ENCODE measurements at places on chromosomes 5 and 9.

- DNase-seq, result peak; percentile 37
Observed at GRCh38 chr9:19102181-19102630, 498 bp downstream of the HAUS6 start.

DNA sequence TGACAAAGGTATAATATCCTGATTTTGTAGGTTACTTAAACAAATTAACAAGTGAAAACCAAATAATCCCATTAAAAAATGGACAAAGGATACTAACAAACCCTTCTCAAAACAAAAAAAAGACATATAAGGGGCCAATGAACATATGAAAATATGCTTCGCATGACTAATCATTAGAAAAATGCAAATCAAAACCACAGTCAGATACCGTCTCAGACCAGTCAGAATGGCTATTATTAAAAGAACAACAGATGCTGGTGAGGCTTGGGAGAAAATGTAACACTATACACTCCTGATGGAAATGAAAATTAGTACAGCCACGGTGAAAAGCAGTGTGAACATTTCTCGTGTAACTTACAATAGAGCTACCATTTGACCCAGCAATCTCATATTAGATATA, 1542.2 kb upstream of the CDH9 start:
- DNase-seq, result no peak

GRCh38 chr5:179321206-179321987, 23.9 kb downstream of the ADAMTS2 start:
- peak; percentile 17 for DNase-seq

DNA sequence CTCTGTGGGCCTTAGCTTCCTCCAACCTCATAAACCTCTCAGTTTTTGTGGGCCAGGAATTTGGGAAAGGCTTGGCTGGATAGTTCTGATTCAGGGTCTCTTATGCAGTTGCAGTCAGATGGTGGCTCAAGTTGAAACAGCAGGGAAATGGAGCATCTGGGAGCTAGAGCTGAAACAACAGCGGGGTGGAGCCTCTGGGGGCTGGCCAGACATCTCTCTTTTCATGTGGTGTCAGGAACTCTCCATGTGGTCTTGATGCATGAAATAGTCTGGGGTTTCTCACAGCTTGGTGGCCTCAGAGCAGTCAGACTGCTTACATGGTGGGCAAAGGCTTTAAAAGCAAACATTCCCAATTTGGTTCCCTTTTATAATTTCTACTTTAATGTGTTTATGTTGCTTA, 13.5 kb downstream of the ZNF346 start:
- DNase-seq, result no peak

DNA sequence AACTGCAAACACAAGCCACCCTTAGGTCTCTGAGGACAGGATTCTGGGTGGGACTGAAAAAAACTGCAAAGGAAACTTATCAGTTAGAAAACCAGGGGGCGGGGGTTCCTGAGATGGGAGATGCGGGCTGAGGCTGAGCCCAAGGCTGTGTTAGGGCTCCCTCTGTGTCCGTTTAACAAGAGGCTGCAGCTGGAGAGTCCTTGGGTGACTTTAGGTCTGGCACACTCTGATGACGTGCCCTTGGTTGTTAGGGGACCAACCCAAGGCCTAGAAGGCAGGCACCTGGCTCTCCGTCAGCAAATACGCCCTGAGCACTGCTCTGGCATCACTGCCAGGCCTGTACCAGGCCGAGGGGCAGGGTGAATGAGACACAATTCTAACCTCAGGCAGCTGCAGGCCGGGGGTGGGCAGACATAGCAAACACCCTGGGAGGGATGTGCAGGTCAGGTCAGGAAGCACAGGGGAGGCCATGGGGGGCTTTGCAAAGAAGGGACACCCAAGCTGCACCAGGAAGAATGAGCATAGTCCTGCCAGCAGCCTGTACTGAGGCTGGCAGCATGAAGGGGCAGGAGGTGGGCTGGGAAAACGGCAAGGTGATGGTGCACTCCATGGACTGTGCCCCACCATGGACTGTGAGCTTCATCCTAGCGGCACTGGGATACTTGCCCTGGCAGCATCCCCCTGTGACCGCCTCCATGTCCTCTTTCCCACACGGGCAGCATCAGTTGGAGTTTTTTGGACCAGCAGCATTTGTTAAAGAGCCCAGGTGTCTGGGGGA, 137.9 kb downstream of the GABBR2 start:
- no peak for DNase-seq

- no peak for DNase-seq
Observed at GRCh38 chr9:90112788-90113187, 508.0 kb downstream of the GADD45G start.

GRCh38 chr5:3598207-3598606, 2.6 kb downstream of the IRX1 start:
- no peak for DNase-seq

DNA sequence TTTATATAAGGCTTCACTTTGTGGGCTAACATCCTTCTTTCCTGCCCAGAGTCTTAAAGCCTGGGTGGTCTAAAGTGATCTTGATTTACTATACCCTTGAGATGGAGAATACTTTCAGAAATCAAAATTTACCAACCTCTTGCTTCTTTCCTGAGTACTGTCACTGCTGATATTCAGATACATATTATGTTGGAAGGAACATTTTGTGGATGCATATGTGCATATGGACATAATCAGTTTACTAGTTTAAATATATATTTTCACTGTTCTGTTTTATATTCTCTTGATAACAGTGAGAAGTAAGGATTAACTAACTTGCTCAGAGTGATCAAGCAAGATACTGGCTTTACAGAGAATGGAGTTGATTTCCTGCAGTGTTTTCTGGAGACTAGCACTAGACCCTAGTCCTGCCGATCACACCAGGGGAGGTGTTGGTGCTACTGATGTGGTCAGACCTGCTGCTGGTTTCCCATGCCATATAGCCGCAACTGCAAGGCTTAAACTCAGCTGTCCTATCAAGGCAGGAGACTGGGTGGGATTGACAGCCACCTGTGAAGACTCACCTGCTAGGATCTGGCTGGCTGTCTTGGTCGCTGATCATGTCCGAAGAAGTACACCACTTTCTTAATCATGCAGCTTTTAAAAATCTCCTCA, 57.6 kb downstream of the SLF1 start:
- no peak for DNase-seq

- DNase-seq, result no peak
Observed at GRCh38 chr5:142432961-142433360, 108.1 kb upstream of the SPRY4 start.

DNA sequence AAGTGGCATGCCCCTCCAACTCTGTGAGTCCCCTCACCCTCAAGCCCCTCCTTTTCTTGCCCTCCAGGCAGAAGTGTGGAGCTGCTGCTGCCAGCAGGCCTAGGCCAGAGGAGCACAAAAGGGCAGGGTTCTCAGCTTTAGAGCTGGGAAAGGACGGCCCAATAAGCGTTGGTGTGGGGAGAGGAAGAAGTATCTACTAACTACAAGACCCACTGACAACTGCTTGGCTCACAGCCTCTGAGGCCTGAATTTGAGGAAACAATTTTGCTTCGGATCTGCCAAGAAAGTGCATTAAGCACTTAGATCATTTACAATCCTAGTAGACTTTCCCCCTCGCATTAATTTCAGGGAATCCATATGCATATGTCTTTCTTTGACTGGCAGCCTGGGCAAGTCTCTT, 179.4 kb downstream of the SNX18 start:
- DNase-seq, result peak; percentile 78

GRCh38 chr5:67636091-67636490, 439.5 kb upstream of the CD180 start:
- no peak for DNase-seq

GRCh38 chr5:176700239-176700847, 53.1 kb downstream of the TSPAN17 start:
- no peak for DNase-seq

DNA sequence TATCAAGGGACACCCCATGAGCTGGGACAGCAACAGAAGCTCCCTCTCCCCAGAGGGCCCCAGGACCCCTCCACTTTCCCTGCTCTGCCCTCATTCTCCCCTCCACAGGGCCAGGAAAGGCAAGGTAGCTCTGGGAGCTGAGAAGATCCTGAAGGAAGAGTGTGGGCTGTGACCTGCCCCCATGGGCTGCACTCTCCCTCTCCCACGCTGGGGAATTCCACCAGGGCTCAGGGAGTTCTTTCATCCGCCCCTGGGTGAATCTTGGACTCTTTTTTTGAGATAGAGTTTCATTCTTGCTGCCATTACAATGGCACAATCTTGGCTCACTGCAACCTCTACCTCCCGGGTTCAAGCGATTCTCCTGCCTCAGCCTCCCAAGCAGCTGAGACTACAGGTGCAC, 73.8 kb downstream of the C9orf50 start:
- no peak for DNase-seq

DNA sequence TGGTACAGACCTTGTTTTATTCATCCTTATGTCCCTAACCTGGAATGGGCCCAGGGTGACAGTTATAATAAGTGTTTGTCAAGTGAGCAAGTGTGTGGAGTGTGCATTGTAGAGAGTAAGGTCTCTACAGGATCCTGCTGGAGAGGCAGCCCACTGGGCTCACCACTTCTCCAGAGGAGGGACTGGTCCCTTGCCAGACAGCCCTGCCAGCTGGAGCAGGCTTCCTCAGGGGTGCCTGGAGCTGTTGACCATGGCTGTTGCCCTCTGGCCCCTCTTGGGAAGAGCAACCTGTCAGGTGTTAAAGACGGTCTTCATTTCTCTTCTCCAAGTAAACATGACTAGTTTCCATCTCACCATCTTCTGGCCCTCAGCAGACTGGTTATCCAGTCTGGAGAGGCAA, 20.0 kb downstream of the IRF1 start:
- DNase-seq, result peak; percentile 11

DNA sequence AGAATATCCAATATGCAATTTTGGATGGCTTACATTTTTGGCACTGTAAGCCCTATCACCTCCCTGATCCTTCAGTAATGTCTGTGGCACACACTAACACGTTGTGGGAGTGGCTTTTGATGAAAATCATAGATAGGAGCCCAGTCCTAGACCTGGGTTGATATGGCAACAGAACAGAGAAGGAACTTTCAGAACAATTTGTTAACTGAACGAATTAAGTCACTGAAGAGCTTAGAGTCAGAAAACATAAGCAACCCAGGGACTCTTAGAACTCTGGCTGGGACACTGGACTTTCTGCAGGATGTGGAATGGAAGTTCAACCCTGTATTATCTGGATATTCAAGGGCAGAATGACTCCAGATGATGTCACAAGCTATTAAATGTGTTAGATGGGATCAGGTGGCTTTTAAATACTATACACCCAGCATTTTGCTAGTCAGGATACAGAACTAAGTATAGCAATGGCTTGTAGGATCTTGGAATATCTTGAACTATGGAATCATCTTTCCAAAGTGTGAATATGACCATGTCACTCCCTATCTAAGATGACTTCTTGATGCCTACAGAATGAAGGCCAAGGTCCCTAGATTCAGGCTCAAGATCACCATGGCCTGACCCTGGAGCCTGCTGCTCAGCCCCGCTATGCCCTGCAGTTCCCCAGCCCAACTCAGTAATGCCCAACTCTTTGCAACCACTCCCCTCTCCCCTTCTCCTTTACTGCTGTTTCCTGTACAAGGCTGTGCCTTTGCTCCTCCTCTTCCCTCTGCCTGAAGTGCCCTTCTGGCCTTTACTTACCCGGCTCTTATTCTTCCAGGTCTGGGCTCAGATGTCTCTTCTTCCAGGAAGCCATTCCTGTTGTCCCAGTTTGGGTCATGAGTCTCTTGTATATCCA, 42.8 kb downstream of the VLDLR start:
- no peak for DNase-seq

DNA sequence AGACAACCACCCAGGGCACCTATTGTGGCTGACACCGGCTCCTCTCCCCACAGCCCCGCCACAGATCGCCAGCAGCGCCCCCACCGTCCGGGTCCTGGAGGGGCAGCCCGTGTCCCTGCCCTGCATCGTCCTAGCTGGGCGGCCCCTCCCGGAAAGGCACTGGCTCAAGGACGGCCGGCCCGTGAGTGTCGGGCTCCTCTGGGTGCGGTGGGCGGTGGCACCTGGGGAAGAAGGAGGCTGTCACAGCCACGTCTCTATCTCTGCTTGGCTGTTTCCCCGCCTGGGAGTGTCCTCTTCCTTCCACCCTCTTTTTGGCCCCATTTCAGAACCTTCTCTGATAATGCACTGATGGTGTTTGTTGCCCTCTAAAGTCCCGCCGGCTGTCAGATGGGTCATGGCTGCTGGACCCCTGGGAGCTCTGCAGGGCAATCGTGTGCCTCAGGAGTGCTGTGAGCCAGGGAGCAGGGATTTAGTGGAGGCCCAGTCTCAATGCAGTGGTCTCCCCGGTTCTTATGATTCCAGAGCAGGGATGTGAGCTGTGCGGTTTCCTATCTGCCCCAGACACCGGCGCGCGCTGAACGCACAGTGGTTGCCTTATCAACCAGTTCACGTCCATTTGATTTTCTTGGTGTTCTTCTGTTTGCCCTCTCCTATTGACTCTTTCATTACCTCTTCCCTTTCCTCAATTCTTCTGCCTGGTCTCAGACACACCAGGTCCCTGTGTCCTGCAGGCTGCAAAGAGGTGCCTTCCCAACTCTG, 55.3 kb downstream of the HMCN2 start:
- no peak for DNase-seq

GRCh38 chr5:133393776-133394476, 218.4 kb downstream of the FSTL4 start:
- DNase-seq, result no peak

DNA sequence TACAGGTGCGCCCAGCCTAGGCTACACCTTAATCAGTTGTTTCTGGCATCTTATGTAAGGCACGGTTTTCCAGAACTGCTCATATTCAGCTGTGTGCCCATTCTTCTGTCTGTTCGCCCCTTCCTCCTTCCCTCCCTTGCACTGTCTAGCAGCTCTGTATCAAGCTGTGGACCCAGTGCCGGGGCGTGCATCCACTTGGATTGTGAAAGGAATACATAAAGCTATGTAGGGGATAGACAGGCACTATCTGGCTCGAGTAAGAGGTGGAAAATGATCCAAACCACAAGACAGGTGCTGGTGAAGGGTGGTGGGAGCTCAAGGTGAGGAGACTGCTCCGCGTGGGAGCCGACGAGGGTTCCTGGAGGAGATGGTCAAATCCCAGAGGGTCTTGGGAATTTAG, 2.0 kb downstream of the GLIPR2 start:
- DNase-seq, result no peak

- no peak for DNase-seq
Observed at GRCh38 chr9:6566409-6567139, 79.0 kb downstream of the GLDC start.

DNA sequence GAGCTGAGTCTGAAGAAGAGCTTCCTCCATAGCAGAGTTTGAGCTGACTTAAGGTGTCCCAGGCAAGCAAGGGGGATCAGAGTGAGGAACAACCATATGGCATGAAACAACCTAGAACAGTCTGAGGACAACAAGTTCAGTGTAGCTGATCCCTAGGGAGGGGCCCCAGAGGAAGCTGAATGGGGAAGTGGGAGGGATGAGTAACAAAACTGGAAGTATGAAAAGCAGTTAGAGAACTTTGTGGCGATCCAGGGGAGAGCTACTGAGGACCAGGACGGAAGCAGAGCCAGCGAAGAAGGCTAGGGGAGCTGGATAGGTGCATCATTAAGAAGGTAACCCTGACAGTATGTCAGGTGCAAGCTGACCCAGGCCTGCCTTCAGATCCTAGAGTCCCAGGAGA, 580.8 kb downstream of the BNC2 start:
- no peak for DNase-seq

GRCh38 chr5:170353961-170354360, 35.2 kb downstream of the KCNMB1 start:
- peak; percentile 58 for DNase-seq
